ENCODE measurements at places on chromosomes 5 and 9.
A peak's percentile ranks its signal among the peaks of the same experiment; 100 is the strongest.

GRCh38 chr5:87945286-87945650 lies 323.4 kb downstream of the TMEM161B start:
- DNase-seq = no peak

GRCh38 chr9:69141851-69142250 lies 32.2 kb upstream of the TJP2 start:
- DNase-seq = no peak

GRCh38 chr9:111662576-111663300 lies 1.3 kb downstream of the GNG10 start:
- no peak for DNase-seq

GRCh38 chr9:108786901-108787689 lies 68.7 kb downstream of the ACTL7B start:
- no peak for DNase-seq

GRCh38 chr5:150641006-150641570 lies 628 bp downstream of the SYNPO start:
- no peak for DNase-seq

DNA sequence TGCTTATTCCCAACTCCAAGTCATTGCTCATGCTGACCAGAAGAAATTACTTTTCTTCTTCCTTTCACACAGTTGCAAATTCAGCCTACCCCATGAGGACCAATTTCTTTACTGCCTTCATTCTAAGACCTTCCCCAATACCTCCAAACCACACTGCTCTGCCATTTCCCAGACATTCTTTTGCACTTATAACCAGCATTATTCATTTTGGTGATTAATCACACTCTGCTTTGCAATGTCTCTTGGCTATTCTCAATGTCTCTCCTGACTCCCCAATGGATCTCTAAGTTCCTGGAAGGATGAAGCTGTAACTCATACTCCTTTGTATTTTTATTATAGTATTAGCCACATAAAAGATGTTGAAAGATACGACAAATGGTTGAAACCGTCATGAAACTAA lies 105.7 kb upstream of the RANBP3L start:
- no peak for DNase-seq

GRCh38 chr9:19788614-19789271 lies at the start of gene SLC24A2:
SLC24A2 (minus strand) TSS chr9:19789037.
- no peak for DNase-seq

DNA sequence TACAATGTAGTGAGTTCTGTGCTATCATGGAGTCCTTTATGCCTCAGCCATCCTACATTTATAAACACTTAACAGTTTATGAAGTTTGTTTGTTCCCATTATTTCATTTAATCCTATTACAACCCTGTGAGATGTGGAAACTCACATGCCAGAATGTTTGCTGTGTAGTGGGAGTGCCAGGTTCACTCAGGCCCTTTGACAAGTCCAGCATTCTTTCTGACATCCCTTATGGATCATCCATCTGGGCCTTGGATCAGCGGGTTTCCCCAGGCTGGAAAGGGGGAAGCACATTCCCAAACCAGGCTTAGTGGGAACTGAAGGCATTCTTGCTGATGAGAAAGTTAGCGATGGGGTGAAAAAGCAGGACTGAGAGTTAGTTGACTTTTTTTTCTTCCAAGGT lies 128.1 kb upstream of the OTULINL start:
- DNase-seq = no peak

- DNase-seq = no peak
Measured at GRCh38 chr5:76528547-76529331, 94.5 kb downstream of the F2RL2 start.

GRCh38 chr9:114301798-114302565 lies 20.9 kb upstream of the ORM1 start:
- DNase-seq = no peak

GRCh38 chr5:181187500-181188213 lies 17.3 kb downstream of the TRIM7 start:
- DNase-seq = no peak

DNA sequence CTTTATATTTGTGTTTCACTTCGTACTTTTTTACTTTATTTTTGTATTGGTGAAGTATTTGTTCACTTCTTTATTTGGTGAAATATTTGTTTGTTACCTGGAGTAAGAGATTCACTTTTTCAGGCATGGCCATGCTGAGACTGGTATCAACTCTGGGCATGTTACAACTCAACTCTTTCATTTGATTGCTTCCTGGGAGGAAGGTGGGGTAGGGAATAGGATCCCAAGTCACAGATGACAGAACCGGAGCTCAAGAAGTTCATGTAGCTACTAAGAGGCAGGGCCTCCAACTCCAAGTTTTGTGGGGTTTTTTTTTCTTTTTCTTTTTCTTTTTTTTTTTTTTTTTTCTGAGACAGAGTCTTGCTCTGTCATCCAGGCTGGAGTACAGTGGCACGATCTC lies 6.1 kb upstream of the ADGRD2 start:
- no peak for DNase-seq

- DNase-seq = no peak
Measured at GRCh38 chr9:116061546-116062205, 91.9 kb upstream of the PAPPA start.

DNA sequence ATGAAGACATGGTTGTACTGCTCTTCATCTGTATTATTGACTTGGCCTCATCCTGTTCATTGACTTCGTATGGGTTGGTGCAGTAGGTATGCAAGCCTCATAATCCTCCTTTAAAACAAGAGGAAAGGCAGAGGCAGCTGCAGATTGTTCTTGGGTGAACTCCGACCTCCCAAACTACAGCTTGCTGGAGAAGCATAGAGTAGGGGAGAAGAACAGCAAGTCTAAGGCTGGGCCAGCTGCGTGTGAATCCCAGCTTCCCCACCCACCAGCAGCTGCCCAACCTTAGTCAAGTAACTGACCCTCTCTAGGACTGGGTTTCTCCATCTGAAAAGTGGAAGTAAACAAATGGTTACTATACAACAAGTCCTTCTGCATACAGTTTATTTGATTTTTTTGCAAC lies 114.5 kb upstream of the WWC1 start:
- DNase-seq = no peak

DNA sequence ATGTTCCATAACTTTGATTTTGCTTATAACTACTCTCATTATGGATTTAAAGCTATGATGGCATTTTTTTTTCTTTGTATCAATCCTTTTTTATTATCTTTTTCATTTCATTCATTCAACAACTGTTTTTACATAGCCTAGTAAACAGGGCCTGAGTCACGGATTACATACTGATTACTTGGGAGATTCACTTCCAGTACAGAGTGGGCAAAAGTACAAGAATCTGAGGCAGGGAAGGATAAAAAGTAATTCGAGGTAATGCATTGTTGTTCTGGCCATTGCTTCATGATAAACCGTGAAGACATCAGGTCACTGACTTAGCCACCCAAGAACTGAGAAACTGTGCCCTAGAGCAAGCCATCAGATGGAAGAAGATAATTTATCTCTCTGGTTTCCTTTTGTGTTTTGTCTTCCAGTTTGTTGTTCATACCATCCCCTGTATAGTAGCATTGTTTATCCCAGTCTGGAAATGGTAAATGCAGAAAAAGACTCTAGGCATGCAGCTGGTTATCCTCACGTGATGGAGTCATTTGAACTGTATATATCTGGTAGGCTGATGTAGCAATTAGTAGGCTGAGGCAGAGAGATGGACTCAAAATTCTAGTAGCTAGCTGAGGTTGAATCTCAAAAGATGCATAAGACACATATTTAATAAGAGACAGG lies 145.6 kb downstream of the CNTLN start:
- DNase-seq = no peak

DNA sequence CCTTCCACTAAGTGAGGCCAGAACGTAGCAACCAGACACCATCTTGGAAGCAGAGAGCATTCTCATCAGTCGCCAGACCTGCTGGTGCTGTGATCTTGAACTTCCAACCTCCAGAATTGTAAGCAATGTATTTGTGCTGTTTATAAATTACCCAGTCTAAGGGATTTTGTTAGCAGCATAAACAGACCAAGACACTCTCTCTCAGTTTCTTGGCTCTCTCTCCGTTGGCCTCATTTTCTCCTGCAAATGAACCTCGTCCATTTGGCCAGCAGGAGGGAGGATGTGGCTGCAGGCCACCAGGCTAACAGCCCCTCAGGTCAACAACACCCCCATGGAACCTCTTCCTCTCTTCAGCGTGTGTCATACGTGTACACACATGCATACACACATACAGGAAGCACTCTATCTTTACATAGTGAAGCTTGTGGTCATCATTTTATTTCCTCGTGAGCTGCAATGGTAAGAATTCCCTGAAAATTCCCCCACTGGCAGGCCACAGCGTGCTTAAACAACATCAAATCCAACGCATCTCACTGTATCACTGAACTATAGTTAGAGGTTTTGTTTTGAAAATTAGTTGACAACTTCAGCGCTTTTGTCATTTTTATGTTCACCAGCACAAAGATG lies 62.8 kb upstream of the PPP1R26 start:
- DNase-seq = no peak

DNA sequence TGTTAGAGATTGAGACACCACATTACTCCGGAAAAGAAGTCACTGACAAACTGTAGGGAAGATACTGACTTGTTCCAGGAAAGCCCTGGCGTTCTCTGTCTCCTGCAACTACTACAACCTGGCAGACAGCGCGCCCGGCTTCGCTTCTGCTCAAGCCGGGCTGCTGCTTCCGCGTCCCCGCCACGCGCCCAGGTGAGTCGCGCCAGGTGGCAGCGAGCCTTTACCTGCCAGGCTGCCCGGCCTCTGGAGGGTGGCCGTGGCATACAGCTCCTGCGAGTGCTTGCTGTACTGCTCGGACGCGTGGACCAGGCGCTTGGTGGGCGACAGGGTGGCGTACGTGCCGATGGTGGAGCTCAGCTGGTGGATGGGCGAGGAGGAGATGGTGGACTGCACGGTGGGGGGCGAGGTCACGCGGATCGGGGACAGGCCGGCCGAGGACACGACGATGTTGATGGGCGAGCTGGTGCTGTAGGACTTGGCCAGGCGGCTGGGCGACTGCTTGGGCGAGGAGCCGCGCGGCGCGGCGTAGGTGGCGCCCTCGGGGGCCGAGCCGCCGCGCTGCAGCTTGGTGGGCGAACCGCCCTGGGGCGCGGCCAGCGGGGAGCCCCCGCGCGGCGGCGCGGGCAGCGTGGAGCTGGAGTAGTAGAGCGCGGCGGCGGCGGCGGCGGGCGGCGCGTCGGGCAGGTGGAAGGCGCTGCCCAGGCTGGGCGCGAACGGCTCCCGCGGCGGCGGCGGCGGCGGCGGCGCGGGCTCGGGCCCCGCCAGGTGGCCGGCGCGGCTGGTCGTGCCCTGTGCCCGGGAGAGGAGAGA lies 519.6 kb downstream of the CTNND2 start:
- DNase-seq = no peak

DNA sequence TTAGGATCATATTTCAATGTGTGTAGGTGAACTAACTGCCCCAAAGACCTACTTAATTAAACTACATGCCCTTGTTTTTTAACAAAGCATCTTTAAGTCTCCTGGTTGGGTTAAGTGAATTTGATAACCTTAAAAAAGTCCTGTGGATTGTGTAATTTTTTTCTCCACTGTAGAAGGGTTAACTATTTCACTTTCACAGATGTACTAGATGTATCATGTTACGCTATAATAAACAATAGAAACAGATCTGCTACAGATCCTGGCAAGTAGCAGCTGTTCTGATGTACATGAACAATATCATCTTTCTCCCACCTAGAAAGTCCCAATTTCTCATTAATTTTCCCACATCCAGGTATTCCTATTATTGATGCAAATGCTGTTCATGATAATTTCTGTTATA lies 18.9 kb downstream of the KIF24 start:
- DNase-seq = no peak

DNA sequence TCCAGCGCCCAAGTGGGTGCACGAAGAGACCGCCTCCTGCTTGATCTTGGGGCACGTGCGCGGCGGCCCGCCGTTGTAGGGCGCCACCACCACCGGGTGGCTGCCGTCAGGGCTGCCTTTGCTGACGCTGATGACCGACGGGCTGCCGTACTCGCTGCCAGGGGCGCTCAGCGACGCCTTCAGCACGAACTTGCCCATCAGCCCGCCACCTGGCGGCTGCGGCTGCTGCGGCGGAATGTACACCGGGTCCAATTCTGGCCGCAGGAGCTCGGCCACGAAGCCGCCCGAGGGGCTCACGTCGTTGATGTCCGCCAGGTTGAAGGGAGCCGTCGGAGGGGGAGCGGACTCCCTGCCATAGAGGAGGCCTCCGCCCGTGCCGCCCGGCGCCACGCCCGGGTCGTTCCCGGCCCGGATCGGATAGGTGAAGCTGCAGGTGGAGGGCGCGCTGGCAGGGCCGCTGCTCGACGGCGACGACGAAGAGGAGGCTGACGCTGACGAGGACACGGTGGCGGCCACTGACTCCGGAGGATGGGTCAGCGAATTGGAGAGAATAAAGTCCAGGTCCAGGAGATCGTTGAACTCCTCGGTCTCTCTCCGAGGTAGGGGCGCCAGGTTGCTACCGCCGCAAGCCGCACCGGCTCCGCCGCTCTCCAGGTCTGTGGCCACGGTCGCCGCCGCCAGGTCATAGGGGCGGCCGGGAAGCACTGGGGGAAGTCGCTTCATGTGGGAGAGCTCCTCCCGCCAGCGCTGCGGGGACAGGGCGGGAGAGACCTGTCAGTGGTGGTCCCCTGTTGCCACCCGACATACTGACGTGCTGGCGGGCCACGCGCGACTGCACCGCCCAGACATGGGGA lies 1.8 kb downstream of the KLF4 start:
- no peak for DNase-seq

- DNase-seq = no peak
Measured at GRCh38 chr9:87285183-87285850, 212.3 kb upstream of the DAPK1 start.

GRCh38 chr9:93899609-93900435 lies 55.3 kb downstream of the BARX1 start:
- DNase-seq = no peak

DNA sequence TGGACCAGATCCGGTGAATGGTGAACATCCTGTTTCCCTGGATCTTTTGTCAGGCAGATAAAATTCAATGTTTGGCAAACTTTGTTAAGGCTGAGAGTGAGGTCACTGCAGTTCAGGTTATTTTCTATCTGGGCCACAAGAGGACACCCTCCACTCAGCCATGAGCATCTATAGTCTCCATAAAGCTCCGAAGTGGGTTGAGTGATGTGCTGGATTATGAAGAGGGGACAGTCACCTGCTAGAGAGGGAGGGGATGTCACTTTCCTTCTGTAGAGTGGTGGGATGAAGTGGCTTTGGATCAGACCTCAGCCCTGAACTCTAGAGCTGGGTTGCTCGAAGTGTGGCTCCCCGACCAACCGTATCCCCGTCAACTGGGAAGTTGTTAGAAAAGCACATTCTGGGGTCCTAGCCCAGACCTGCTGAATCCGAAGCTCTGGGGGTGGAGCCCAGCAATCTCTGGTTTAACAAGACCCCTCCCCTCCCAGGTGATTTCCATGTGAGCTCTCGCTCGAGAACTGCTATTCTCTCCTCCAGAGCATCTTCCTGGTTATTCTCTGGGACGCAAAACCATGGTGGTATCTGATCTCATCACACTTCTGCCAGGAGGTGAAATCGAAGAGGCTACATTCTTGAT lies 31.8 kb upstream of the FGF1 start:
- DNase-seq = no peak

- DNase-seq = no peak
Measured at GRCh38 chr5:116046261-116046660, 14.0 kb downstream of the ARL14EPL start.

GRCh38 chr9:33765411-33765810 lies 29.9 kb upstream of the PRSS3 start:
- no peak for DNase-seq

- peak; percentile 11 for DNase-seq
Measured at GRCh38 chr5:146565764-146566367, 49.9 kb upstream of the GPR151 start.
